Activated gamma-delta T cell treated with anti-CD3 and anti-CD28 coated beads, Interleukin-2, amount 50 U/mL, for 16 hours (primary cell): ENCODE measurements at places on chromosomes 6 and 20.

GRCh38 chr6:144920391-144920961 is 635.3 kb downstream of the UTRN start:
- DNase-seq: no peak

DNA sequence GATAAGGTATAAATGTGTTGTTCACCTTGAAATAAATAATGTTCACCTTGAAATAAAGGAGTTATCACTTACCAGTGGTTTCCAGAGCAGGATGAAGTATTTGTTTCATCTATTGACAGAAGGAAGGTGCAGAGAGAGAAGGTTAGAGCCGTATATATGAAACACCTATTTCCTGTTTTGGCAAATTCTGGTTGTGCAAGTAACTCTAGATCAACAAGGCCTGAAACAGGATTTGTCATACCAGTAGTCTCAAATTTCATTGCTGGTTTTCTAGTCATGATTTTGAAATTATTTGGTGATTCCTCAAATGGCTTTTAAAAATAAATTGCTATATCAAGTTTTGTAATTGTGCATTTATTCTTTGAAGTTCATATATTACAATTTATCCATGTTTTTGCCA is at the start of gene CRISP3:
Gene CRISP3 (minus strand): TSS at position 130 of the 400 bp plus-strand sequence. CDS start 21 bp downstream, at position 109.
- no peak for DNase-seq

DNA sequence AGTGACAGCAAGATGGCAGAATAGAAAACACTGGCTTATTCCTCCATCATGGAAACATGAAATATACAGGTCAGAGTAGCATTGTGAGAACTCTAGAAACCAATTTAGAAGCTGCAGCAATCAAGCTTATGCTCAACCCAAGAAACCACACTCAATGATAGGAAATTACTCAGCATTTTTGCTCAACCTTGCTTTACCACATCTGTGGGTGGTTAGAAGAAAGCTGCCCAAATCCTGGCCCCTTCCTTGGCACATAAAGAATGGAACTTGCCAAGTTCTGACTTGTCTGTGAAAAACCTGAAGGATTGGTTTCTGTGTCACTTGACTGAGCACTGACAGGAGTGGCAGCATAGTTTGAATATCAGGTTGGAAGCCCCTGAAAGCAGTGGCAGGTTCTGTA is 108.0 kb upstream of the MOCS1 start:
- DNase-seq: no peak

DNA sequence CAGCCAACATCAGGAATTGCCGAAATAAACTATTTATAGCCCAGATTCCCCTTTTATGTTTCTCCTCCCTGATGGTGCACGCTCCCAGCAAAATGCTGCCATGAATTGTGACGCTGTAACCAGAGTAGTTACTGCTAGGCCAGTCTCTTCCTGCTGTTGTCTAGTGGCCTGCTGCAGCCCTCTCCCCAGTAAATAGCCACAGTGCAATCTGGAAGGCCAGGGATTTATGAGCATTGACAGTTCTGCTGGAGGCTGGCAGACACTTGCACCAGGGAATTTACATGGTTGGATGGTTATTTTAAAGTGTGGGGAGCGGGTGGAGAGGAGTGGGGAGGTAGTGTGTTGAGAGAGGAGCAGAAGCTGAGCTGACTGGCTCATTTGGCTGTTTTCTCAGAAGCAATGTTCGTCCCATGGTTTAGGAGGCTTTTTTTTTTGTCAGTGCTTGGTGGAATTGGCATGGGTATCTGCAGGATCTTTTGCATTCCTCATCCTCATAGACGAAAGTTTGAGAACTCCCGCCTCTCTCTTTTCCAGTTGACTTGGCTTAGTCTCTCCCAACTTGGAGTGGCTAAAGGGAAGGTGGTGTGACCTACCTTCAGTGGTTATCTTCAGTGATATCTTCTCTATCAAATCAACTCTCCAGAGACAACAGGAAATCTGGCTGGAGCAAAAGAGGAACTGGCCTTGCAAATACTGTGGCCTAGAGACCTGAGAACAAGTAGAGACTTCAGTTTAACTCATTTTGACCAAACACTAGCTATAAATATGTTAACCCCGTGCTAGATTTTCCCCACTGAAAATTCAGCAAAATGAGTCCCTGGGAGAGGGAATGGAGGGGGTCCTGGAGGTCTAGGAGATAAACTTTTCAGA is 99.3 kb upstream of the VSTM2L start:
- no peak for DNase-seq

- DNase-seq: no peak
These were observed 28.7 kb downstream of the FGD2 start for GRCh38 chr6:37033819-37034795.

- DNase-seq: no peak
These were observed 171.9 kb downstream of the LMBRD1 start for GRCh38 chr6:69624944-69625343.

DNA sequence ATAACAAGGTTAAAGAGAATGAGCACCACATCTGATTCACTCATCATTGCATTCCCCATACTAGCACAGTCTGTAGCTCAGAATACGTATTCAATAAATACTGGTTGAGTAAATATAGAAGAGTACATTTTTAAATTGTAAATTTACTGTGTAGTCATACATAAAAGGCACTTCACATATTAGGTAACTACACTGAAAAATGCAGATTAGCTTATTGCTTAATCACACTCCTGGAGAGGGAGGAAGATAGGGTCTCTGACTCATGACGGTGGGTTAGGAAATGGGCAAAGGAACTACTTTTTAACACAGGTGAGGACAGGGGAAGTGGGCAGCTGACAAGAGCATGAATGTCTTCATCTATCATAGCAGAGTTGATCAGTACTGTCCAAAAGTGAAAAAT is 133.2 kb downstream of the TBC1D32 start:
- DNase-seq: no peak

GRCh38 chr6:10847684-10848083 is 9.3 kb upstream of the MAK start:
- no peak for DNase-seq

GRCh38 chr20:22285555-22285954 is 298.8 kb downstream of the FOXA2 start:
- DNase-seq: no peak

- DNase-seq: no peak
These were observed 1.7 kb upstream of the PKIG start for GRCh38 chr20:44580581-44581268.

- no peak for DNase-seq
These were observed 93.7 kb downstream of the TULP4 start for GRCh38 chr6:158405933-158406332.

DNA sequence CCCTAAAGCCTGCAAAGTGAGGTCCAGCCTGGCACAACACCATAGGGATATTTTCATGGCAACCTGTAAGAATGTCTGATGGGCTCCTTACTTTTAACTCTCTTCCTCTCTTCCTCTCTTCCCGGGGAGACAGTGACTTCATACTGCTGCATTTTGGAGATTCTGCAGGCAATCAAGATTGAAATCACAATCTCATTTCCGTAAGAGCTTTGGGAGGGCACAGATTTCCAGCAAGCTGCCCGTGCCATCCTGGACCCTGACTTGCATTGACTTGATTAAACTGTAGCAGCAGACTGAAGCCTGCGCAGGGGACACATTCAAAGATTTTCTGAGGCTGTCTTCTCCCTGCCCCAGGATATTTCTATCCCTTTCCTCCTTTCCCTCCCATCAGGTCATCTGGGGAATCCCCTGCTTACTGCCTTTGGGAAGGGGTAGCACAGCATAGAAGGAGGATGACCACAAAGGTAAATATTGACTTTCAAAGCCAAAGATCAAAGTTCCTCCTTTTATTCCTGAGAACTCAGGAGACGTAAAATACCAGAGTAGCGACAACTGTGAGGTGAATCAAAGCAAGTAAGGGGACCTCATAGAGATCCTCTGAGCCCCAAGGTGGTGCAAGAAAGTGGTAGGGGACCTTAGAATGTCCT is 504.0 kb upstream of the ARID1B start:
- DNase-seq: no peak

DNA sequence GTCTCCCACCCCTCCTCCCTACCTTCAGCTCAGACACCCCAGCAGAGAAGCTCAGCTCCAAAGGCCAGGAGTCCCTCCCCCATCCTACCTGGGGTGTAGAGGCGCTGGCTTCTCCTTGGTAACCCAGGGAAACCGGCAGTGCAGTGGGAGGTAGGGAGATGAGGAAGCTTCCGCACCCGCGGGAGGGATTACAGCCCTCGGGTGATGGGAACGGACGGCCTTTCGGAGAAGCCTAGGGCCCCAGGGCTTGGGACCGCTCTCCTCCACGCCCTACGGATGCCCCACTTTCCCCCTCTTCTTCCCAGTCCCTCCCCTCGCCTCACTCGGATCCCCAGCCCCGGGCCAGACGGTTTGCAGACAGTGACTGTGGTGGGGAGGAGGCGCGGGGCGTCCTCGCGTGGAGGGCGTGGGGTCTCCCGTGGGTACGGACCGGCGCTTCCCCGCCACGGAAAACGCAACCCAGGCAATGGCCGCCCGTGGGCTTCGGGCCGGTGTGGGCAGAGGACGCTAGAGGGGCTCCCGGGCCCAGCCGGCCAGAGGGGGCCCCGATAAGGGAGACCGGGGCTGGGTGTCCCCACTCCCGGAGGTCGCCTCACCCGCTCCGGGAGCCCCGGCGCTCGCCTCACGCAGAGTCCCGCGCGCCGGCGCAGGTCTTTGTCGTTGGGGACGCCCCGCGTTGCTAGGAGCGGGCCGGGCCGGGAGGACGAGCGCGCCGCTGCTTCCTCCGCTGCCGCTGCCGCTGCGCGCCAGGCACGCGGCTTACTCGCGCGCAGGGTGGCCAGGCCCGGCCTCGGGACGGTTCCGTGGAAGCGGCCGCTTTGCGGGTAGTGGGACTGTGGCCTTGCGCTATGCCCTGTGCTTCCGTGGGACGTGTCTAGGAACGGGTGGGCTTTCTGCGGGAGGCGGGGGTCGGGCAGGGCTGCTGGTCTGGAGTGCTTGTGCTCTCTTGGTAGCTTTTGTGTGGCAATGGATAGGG is 15.8 kb downstream of the AARS2 start:
- no peak for DNase-seq

DNA sequence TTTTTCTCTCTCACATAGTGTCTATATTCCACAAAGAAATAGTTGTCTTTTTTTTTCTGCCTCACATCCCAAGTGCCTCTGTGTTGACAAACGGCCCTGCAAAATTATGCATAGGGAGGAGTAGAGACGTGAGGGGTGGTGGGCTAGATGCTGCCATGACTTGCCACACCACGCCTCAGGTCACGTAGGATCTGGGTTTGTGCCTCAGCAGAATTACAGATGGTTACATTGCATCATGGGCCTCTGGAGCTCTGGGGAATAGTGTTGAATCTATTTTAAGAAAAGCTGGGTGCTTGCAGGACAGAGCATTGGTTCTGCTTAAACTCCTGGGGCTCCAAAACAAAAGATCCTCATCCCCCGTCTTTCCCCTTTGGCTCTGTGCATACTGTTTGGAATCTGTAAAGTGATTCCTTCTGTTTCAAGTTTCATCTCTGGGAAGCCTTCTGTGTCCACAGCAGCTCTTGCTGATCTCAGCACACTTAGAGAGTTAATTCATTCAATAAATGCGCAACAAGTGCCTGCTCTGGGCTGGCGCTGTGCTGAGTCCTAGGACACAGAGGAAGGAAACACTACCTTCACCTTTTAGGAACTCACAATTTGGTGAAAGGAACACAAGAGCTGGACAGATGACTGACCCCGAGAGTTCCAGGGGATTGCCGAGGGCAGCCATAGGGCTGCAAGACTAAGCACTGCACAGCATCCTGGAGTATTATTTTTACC is 2.4 kb downstream of the FANCE start:
- no peak for DNase-seq

DNA sequence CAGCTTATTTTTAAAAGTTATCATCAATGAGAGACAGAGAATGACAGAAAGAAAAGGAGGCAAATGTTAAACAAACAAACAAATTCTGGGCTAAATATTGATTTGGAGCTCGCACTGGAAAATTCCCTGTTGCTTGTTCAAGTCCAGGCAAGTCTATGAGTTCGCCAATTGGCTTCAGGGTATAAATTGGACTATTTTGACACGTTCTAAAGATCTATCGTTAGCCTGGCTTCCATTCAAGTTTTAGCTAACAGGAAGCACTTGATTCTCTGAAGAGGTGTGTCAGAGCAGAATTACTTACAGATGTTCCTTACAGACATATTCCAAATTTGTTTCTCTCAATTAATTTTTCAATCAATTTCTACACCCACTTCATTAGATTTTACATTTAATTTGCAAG is 15.8 kb upstream of the RFPL4B start:
- no peak for DNase-seq

DNA sequence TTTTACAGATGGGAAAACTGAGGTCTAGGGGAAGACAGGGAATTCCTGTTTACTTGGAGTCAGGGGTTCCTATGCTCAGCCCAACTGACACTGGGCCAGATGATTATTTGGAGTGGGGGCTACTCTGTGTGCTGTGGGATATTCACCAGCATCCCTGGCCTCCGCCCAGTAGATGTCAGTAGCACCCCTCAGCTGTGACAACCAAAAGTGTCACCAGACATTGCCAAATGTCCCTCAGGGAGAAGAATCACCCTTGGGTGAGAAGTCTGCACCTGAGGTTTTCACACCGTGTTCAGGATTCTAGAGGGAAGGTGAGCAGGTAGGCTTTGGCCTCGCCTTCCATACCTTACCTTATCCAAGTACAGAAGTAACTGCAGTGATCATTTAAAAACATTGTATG is 27.6 kb downstream of the CDH26 start:
- DNase-seq: no peak

GRCh38 chr20:59042151-59042795 is at the start of gene PRELID3B:
TSS of gene PRELID3B (minus strand) at chr20:59042786. CDS start at chr20:59042730, 56 bp downstream.
- DNase-seq: no peak

DNA sequence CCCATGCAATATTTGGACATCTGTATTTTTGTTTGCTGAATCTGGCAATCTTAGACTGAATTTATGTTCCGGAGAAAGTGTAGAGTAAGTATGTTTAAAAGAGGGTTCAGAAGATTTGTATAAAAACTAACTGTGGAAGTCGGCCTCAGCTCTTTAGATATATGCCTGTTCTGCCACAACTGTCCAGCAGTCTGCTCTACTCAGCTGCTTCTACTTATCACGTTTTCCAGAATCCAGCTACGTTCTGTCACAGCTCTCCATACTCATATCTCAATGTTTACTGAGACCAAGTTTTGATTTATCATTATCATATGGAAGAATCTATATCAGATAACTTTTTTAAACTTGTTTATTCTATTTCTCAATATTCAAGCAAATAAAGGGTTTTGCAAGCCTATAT is 721.3 kb downstream of the EYS start:
- no peak for DNase-seq

GRCh38 chr6:53244399-53244931 is 95.8 kb upstream of the GCM1 start:
- DNase-seq: no peak

DNA sequence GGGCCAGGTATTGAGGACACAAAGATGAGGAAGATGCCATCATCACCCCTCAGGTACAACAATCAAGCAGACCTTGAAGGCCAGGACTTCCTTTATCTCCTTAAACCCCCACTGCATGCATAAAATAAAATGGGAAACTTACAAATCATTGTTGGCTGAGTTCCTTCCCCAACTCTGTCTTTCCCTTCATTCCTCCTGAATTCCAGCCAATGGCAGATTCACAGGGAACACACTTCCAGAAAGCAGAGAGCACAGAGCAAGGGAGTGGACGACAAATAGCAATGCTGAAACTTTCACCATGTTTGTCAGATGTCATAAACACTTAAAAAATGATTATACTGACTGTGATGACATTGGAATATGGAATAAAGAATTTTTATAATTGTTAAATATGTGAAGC is 37.3 kb upstream of the NXT1 start:
- DNase-seq: no peak
